Esophagus squamous epithelium (tissue), 5 donors: ENCODE measurements at places on chromosomes 11 and 22.

DNA sequence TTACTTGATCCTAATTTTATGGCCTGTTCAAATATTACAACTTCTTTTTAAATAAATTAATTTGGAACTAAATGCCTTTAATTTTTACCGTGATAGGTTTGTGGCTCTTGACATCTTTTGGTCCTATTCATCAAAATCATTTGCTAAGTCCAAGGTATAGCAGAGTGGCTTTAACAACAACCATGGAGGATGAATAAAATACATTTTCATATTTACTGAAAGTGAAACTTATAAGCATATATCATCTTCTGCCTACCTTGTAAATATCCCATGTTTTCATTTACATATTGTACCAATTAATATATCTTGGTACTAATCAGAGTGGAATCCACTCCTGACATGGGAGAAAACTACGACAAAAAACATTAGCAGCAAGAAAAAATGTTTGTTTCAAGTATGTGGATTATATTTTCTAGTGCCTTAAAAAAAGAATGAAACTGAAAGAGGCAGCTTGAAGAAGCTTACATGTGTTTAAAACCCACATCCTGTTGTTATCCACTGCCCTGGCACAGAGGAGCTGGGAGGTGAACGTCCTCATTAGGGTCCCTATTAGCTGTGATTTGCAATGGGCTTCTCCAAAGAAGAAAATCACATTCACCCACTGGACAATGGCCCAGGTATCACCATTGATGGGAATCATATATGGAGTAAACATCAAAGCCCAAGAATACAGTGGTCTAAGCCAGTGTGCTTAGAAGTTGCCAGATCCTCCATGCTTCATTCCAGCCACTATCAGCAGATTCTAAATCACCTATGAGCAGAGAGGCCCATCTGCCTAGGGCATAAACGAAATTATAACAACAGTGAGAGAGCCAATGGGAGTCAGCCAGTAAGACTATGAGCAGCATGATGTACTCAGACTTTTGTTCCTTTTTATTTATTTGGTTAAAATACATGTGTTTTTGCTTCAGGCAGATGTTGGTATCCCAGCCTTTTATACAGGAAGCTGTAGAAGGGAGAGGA, 84.7 kb downstream of the MAML2 start:
- DNase-seq, result no peak

GRCh38 chr11:123594188-123594901, 60.1 kb downstream of the SCN3B start:
- DNase-seq, result no peak

DNA sequence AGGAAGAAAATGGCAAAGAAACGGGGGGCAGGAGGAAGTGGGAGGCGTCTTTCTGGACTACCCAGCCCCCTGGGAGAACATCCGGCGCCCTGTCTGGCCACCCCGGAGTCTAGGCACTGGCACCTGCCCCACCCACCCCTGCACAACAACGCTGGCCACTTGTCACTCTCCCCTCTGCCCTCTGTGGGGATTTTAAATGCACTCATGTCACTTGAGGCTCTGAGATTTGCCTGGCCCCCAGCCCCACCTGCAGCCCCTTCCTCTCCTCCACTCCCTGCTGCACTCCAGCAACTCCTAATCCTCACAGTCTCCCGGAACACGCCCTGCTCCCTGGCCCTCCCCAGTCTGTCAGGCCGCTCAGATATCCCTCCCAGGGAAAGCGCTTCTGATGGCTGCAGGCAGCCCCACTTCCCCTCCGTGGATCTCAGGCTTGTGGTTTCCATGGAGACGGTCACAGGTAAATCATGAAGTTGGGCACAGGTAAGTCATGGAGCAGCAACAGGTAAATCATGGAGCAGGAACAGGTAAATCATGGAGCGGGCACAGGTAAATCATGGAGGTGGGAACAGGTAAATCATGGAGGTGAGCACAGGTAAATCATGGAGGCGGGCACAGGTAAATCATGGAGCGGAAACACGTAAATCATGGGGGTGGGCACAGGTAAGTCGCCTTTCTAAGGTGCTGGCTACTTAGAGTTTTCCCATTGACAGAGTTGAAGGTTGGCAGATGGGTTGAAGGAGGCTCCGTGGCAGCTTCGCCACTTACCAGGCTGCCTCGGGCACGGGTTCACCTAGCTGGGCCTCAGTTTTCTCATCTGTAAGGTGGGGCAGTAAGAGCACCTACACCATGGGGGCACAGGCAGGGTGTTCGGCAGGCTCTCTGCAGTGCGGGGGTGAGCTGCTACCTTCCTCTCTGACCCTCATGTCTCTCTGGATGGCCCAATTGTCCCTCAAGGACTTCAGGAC, 79.0 kb upstream of the SHISAL1 start:
- no peak for DNase-seq

DNA sequence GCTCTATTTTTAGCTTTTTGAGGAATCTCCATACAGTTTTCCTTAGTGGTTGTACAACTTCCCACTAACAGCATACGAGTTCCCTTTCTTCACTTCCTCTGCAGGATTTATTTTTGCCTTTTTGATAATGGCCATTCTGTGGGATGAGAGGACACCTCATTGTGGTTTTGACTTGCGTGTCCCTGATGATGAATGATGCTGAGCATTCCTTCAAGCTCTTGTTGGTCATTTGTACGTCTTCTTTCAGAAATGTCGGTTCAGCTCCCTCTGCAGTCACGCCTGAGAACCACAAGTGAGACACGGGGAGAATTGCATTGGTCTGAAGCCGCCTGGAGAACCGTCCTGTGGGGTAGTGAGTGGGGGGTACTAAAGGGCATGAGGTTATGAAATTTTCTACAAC, 2.0 kb upstream of the KRTAP5-10 start:
- no peak for DNase-seq

DNA sequence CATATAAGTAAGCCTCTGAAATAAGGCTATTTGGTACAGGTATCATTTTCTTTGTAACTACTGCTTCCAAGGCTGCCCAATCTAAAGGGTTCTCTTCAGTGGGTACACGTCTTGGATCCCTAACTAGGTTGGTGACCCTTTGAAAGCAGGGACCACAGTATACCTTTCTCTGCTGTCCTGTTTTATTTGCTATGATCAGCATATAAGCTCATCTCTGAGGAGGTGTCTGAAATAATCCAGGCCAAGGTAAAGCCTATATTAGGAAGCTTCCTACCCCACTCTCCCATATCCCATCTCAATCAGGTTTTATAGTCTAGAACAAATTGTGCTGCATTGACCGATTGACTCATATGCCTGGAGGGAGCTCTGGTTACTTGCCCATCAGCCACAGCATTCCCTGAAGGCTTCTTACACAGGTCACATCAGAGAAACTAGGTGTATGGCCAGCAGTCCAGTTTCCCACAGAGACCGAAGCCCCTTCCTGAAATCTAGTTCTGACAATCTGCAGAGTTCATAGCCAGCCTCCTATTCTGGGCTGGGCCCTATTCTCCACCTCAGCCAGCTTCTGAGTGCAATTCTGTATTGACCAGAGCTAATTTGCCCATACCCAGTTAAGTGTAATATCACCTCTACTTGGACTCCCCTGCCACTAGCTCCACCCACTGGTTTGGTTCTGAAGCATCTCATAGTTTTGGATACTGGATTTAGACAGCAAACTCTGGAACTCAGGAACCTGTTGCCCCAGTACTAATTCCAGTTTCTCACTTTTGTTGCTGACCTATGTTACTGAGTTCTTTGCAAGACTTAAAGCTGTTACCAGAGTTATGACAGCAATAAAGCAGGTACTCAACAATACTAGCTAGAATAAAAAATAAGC, 62.1 kb upstream of the ARHGAP20 start:
- no peak for DNase-seq

DNA sequence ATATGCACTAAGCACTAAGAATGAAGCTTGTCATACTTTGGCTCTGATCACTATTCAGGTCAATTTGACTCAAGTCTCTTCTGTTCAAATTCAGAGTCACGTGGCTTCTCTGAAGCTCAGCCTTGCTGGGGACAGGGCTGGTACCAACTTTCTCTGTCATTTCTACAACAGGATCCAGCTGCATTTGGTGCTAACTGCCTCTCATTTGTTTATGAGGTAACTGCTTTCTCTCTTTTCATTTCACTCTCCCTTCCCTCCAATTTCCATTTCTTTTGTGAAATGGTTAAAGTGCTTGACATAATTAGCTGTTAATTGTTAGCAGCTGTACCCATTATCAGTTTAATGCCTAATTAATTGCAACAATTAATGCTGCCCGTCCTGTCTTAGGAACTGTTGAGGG, 259.7 kb upstream of the PLET1 start:
- DNase-seq, result no peak

DNA sequence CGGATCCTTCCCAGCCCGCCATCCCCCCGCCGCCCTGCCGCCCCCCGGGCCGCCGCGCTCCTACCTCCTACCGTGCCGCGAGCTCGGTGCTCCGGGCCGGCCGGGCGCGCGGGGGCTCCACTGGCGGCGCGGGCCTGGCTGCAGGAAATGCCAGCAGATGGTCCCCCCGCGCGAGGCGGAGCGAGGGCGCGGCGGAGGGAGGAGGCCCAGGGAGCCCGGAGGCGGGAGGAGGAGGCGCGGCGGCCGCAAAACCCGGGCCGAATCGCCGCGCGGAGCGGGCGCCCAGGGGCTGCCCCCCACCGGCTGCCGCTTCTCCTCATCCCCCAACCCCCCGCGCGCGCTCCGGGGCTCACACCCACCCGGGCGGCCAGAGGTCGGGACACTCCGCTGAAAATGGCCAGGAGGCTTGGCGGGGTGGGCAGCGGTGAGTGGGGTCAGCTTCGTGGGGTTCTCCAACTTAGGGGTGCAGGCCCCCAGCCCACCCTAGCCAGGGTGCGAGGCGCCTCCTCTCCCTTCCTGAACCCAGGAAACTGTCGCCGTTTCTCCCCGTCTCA, at the start of gene OSBPL5:
OSBPL5 (minus strand) TSS at position 159 of the 554 bp plus-strand sequence. CDS start 36,162 bp downstream, outside the sequence.
- DNase-seq, result no peak

GRCh38 chr11:100061006-100061405, 626.1 kb upstream of the ARHGAP42 start:
- no peak for DNase-seq

DNA sequence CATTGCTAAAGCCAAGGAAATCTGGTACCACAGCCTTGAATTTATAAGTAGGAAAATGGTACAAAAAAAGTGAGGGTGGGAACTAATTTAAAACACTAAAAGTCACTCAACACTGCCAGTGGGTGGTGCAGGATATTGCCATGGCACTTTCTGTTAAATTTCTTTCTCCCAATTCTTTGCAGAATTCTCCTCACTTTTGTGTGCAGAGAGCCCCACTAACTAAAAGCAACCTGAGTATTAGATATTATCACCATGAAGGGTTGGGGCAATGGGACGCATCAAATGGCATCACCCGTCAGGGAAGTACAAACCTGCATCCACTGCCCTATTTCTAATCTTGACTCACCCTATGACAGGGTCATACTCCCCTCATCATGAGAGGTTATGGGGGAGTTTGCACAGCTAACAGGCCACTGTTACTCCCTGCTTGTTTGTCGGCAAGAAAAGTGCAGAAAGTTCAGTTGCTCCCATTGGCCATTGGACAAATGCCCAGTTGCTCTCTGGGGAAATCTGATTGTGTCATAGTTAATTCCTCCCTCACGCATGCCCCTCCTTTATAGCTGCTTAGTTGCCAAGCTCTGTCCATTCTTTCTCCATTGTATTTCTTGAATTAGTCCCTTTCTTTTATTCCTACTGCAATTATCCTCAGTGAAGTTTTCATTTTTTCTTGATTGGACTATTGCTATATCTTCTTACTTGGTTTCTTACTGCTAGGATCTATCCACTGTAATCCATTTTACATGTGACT, 93.8 kb upstream of the BLID start:
- no peak for DNase-seq

- DNase-seq, result no peak
These were observed at the start of the genes RIBC2 and SMC1B for GRCh38 chr22:45413368-45414211. Gene RIBC2 (plus strand): TSS chr22:45413693. CDS start chr22:45413887, 194 bp downstream. Gene SMC1B (minus strand): TSS chr22:45413599. CDS start chr22:45413567, 32 bp downstream.

DNA sequence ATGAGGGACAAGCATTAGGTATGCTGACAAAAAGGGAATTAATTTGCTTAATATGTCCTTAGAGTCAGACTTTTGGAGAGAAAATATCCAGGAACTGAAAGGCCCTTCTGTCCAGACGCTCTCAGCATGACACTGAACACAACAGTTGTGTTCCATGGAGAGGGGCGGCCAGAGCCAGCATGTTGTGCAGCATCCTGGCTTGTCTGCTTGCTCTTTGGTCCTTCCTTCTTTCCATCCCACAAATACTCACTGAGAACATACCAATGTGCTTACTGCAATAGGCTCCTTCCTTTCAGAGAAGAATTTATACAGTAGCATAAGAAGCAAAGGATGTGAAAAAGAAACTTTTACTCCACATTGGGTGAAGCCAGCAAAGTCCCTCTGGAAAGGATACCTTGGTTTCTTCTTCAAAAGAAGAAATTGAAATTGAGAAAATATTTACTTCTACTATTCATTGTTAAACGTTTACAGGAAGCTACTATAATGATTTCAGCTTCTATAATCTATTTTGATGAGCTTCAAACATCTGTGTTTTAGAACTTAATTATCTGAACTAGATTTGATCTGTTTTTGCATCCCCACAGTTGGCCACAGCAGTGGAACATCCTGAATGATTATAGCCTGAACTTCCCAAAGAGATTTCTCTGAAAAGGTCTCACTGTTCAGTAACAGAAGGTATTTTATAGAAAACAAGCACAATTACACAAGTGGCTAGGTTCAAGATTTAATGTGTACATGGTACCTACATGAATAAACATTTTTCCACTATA, 304.1 kb upstream of the PITPNB start:
- DNase-seq, result no peak

DNA sequence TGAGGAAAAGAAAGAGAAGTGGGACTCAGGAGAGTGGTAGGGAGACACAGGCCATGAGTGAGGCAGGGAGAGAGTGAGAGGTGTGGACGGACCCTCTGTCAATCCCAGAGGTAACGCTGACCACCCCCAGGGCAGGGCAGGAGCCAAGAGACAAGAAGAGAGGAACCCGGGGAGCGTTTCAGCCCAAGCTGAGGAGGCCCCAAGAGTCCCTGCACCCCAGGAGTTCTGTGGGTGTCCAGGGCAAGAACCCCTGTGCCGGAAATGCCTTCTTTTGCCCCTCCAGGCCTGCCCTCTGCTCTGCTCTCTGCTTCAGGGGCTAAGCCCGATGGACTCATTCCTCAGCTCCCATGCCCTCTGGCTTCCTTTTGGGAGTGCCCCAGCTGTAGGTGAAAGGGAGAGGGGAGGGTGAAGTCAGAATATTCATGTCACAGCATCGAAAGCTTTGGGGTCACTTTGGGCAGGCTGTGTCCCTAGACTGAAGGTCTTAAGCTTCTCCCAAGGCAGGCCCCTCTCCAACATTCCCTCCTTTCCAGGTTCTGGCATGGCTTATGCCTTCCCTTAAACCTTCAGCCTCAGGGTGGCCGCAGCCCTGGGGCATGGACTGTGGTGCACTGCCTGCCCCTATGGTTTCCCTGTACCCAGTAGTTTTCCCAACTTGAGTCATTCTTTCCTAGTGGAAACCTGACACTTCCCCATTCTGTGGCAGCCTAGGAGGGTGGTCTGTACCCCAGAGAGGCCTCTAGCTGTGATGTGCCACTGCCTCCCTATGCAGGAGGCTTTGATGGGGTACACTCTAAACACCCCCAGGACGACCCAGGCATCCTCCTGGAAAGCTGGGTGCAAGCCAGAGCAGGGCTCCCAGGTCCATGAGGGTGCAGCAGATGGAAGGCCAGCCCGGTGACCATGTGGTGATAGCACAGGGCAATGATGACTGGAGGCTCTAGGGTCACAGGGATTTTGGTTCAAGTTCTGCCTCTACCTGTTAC, 27.1 kb downstream of the MYEOV start:
- DNase-seq, result no peak
